Mesothelial cell of epicardium (in vitro differentiated cells): ENCODE measurements at places on chromosomes 12 and 14. TPM values are rescaled to one million over a fixed set of nuclear protein-coding genes. Genes with fewer than 3 reads are reported as not detected.
A peak's percentile ranks its signal among the peaks of the same experiment; 100 is the strongest.

TAS2R9 gene
- 0.50 to 0.64 TPM (median 0.56 TPM) in 3 replicates for total RNA-seq

SPATA7 gene
- 17.7 to 19.1 TPM (median 17.9 TPM) in 3 replicates for total RNA-seq

HCAR3 gene
- total RNA-seq: 1.1 to 1.6 TPM (median 1.5 TPM) in 3 replicates

CRACR2A gene
- 1.0 to 1.2 TPM (median 1.1 TPM) in 3 replicates for total RNA-seq

RNF212B gene
- not detected in 3 replicates for total RNA-seq

SRRM4 gene
- total RNA-seq: 1.7 to 1.9 TPM (median 1.7 TPM) in 3 replicates

COCH gene
- total RNA-seq: 1.8 to 2.3 TPM (median 1.8 TPM) in 3 replicates

RILPL2 gene
- 2.4 TPM in 3 replicates for total RNA-seq

EPYC gene
- total RNA-seq: not detected in 3 replicates

RNASE3 gene
- not detected in 3 replicates for total RNA-seq

PITPNM2 gene
- 5.9 to 7.5 TPM (median 7.0 TPM) in 3 replicates for total RNA-seq

LBHD2 gene
- total RNA-seq: not detected in 3 replicates

PAPLN gene
- total RNA-seq: 10.6 to 10.9 TPM (median 10.6 TPM) in 3 replicates

GRCh38 chr12:9039397-9039977 is 50.1 kb downstream of the KLRG1 start:
- DNase-seq: no peak

GRCh38 chr12:108854451-108855283 is 2.7 kb downstream of the SSH1 start:
- DNase-seq: no peak

- DNase-seq: no peak
Measured at GRCh38 chr12:130716969-130717366, 869 bp upstream of the RIMBP2 start.

DNA sequence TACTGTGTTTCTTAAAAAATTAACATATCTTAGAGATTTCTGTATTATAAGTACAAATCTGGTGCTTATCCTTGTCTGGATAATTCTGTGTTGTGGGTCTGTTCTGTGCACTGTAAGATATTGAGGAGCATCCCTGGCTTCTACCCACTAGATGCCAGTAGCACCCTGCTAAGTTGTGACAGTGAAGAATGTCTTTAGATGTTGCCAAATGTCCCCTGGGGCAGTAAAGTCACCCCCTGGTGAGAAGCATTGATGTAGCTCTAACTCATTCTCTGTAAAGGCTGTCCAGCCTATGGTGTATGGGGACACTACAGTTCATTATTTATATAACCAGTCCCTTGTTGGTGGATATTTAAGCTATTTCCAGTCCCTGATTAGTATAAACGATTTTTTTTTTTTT is 31.4 kb downstream of the MAP1LC3B2 start:
- DNase-seq: no peak

DNA sequence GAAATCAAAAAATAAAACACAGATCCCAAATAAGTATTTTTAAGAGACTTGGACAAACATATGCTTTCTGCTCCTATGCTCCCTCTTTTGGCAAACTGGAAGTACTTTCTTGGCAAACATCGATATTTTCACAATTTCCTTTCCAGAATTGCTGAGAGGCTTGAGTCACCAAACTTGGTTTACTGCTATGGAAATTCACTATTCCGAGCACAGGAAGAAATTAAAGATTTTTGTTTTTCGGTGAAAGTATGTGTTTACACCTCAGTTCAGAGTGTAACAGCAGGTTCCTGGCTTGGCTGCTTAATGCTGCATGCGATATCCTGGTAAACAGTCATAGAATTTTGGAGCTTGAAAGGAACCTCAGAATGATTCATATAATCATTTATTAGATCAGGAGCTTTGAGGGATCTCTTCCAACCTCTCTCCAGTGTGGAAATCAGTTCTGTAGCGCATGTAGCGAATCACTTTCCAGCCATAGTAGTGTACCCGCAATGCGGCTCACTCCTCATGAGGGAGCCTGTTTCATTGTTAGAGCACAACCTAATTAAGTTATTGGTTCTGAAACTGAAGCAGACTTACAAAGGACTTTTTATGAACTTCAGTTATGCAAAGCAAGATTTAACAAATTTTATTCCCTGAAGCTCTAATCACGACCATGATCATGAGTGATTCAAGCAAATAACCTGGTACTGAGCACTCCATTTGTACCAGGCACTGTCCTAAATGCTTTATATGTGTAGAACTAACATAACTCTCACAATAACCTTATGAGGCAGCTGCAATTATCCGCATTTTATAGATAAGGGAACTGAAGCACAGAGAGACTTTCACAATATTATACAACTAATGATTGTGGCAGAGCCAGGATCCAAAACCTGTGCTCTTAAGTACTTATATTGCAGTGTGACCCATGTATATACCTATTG is 56.4 kb upstream of the ATP2A2 start:
- no peak for DNase-seq

DNA sequence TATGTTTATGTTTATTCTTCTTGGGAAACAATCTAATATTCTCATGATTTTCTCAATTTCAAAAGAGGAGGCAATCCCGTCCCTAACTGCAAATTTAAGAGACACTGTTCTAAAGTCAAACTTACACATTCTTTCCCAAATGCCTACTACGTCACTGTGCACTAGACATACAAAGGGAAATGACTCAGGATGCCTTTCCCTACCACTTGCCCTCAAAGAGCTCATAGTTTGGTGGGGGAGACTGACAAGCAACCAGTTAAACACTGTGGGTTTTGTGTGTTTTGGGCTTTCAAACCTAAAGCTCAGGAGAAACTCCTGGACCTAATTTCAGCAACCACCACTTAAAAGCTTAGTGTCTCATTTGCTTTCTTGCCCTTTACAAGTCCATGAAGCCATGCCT is 58.4 kb downstream of the ATP2B1 start:
- no peak for DNase-seq

- DNase-seq: no peak
Measured at GRCh38 chr12:64059685-64060084, 162.4 kb downstream of the KICS2 start.

DNA sequence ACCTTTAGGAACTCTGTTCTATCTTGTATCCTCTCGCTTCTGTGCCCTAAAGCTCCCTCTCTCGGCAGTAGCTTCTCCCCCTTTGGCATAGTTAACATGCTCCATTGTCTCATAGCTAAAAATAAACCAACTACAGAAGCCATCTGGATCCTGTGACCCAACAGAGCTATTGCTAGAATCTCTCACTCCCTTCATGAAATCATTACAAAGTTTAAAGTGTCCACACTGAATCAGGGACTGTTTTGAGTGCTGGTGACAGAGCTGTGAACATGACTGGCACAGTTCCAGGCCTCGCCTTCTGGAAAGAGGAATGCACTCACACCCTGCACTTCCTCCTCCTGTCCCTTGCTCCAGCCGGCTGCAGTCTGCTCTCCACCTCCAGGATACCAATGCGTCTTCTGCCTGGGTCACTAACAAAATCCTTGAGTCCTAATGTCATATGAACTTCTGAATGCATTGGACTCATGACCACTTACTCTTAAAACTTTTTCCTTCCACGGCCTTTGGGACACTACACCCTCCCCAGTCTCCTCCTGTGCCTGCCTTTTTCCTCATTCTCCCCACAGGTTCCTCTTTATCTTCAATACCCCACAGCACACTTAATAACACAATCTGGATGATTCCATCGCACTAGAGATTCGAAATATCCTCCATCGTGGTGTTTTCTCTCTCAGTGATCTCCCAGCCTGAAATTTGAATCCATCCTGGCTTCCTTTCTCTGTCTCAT is 13.2 kb downstream of the PLBD1 start:
- DNase-seq: peak; percentile 51

GRCh38 chr14:69581316-69581935 is 6.8 kb upstream of the CCDC177 start:
- no peak for DNase-seq

- no peak for DNase-seq
Measured at GRCh38 chr14:61630399-61631044, 64.8 kb upstream of the HIF1A start.

DNA sequence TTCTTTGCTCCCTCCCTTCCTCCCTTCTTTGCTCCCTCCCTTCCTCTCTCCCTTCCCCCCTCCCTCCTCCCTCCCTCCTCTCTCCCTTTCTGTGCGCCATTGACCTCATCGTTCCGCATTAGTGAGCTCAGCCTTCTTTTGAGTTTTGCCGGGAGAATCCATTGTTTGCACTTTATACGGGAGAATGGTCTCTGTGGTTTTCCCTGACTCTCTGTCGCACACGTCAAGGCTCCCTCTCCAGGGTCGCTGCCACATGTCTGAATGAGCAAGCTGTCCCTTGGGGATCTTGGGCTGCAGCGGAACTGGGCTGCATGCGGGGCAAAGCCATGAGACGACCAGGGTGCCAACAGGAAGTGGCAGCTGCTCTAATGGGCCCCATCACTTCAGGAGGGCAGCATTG is 118.5 kb downstream of the GLT1D1 start:
- DNase-seq: no peak

- no peak for DNase-seq
Measured at GRCh38 chr14:100547633-100548294, 39.5 kb downstream of the BEGAIN start.

DNA sequence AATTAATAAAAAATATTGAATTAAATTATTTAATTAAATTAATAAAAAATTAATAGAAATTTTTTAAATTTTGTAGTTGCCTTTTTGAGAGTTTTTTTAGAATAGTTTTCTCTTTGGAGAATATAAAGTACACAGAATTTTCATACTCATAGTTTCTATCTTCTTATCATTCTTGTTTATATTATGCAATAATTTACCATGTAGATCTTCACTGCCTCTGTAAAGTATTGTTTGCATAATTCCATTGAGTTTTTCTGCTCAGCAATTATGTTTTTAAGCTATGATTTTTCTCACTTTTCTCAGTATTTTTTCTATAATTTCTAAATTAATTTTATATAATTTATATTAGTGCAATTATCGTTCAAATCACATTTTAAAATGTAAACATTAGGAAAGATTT is 50.6 kb upstream of the OXA1L start:
- no peak for DNase-seq
